Kidney tubule cell (primary cell): ENCODE measurements at places on chromosomes 11 and 22.

GRCh38 chr11:69918231-69918937 is 99.2 kb upstream of the FGF3 start:
- DNase-seq = no peak

DNA sequence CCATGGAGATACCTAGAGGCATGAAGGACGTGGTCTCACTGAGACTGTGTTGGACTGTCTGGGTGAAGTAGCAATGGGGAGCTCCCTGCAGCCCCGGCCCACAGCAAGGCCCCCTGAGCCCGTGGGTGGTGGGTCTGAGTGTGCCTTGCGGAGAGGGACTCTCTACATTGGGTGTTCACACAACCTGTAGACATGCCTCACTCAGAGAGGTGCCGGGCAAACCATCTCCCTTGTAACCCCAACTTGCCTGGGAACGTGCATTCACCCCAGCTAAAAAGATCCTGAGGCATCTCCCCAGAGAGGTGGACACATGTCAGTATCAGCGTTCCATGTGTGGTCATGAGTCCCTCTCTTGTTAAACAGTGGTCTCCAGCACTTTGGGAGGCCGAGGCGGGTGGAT is 2.1 kb downstream of the VPREB1 start:
- no peak for DNase-seq

- no peak for DNase-seq
These were observed 678.7 kb upstream of the ARHGAP42 start for GRCh38 chr11:100008417-100008816.

- no peak for DNase-seq
These were observed 9.0 kb downstream of the OR8A1 start for GRCh38 chr11:124578761-124579160.

DNA sequence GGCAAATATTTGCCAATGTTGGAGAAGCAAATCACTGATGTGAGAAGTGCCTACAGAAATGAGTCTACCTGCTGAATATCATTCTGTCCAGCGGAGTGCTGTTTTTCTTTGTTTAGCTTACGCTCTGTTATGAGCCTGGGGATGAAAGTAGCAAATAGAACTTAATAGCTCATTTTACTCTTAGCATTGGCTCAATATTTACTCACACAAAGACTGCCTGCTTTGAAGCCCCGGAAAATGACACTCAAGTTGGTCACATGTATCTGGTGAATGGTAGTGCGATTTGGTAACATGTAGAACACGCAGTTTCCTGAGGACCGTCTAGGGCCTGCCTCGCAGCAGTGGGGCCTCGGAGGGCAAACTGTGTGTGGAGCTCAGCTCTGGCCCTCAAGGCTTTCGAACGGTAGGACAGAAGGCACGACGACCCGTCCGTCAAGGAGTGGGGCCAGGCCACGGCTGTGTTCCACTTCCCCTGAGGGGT is 38.9 kb downstream of the TBC1D22A start:
- no peak for DNase-seq

DNA sequence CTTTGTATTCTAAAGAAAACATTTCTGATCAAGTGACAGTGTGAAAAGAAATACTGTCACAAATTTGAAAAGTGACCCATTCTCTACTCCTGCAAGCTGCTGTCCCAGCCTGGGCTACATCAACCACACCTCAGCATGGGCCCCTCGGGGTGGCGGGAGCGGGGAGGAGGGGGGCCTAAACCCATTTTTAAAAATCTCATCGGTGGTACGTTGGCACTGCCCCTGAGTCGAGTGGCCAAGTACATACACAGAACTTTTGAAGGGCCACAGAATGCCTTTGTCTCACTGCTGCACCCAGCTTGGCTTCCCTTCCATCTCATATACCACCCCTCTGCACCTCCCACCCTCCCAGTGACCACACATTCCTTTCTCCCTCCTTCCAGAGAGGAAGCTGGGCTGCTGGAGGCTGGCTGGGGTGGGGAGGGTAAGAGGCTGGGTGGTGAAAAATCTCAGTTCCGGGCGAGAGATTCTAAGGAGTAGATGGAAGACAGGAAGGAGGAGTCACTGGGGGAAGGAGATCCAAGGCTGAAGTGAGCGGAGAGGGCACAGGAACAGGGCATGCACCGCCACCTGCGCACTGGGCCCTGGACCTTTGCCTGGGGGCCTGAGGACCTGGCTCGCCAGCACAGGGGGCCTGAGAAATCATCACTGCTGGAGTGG is 21.1 kb downstream of the FXYD6 start:
- DNase-seq = no peak

DNA sequence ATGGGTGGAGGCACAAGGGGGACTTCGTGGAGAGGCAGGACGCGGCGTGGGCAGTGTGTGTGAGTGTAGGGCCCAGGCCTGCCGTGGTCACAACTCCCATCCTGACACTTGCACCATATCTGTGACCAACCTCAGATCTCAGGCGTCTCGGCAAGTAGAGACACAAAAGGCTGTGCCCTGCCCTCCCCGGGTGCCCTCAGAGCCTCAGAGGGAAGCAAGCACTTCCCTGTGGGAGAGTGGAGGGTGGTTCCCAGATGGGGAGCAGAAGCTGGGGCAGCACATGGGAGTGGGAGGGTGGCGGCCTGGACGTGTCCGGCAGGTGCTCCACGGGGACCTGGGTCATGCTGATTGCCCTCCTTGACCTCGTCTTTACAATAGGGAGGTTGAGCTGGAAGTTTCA is 20.4 kb downstream of the B3GAT1 start:
- DNase-seq = no peak
